Renal pelvis (tissue), 12 donors: ENCODE measurements at places on chromosomes 2 and 18. TPM values are rescaled to one million over a fixed set of nuclear protein-coding genes. Genes with fewer than 3 reads are reported as not detected.

DNA sequence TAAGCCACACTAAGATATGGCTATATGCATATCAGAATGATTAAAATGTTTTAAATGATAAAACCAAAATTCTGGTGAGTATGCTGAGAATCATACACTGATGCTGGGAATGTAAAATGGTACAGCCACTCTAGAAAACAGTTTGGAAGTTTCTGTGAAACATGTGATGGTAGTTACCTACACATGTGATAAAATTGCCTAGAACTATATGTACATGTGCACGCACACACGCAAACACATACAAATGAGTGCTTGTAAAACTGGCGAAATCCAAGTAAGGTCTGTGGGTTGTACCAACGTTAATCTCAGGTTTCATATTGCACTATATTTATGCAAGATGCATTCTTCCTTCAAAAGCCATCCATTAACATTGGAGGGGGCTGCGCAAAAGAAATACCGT lies 195.0 kb upstream of the RAB6C start:
- no peak for DNase-seq

SERPINB11 gene
- not detected for polyA plus RNA-seq

FEV gene
- polyA plus RNA-seq = not detected

DNA sequence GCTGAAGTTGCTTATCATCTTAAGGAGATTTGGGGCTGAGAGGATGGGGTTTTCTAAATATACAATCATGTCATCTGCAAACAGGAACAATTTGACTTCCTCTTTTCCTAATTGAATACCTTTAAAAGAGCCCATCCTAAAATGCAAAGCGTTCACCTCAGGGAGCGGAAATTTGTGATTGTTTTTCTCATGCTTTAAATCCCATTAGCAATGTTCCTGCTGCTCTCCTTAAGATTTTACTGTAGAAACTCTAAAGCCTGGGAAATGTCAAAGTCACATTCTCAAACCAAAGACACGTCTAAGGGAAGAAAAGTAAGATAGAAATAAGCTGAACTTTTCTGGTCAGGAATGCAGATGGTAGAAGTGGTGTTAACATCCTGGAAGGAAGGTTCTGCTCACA lies 285.8 kb upstream of the MAP2 start:
- DNase-seq = no peak
